ENCODE measurements at places on chromosomes 7 and 10.
A peak's percentile ranks its signal among the peaks of the same experiment; 100 is the strongest.

GRCh38 chr10:91144961-91145360, 75.5 kb upstream of the PCGF5 start:
- no peak for DNase-seq

GRCh38 chr10:57880446-57881227, 387.1 kb downstream of the IPMK start:
- no peak for DNase-seq

DNA sequence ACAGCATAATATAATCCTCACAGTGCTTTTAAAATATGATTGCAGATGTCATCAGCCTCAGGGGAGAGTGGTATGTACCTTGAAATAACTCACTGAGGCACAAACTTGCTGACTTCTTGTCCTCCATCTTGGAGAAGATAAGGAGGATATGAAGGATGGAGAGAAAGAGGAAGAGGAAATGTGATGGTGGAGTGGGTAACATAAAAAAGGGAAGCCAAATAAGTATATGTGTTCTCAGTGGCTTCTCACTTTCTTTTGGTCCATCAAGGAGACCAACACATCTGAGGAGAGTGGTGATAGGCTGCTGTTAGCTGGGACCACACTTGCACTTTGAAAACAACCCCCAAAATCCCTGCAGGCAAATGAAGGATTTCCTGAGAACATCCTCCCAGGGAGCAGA, 21.6 kb upstream of the ZNF37A start:
- no peak for DNase-seq

GRCh38 chr10:126880926-126881325, 24.3 kb upstream of the DOCK1 start:
- DNase-seq: no peak

GRCh38 chr7:110311556-110311955, 779.4 kb upstream of the LRRN3 start:
- DNase-seq: no peak

DNA sequence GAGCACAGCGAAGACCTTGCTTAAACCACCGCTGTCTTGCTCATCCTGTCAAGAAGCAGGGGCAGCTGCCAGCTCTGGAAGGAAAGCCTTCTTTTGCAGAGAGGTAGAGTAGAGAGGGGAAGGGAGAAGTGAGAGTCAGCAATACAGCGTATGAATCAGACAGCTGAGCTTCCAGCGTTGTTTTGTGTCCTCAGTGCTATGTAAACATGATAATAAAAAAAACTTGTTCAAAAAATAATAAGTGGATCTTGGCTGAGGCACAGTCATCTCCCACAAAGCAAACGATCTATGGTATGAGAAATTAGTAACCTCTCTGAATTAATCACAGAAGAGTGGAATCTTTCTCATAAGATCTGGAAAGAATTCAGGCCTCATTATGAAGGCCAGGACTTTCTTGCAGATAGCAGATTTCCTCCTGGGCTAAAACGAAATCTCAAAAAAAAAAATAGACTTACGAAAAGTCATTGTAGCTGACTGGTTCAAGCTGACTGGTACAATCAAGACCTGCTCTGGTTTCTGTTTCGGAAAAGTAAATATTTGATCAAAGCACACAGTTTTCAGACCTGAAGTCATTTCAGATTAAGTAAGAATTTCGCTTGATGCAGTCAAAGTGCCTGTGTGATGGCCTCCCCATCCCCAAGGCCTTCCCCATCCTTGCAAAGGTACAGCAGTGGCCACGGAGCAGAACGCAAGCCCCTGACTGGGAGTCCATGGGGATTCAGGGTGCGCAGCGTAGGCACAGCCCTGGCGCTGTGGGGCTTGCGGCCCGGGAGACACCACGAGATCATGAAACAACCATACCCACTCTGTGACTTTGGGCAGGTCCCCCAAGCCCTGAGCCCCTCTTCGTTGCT, 29.4 kb downstream of the CHST15 start:
- DNase-seq: no peak

DNA sequence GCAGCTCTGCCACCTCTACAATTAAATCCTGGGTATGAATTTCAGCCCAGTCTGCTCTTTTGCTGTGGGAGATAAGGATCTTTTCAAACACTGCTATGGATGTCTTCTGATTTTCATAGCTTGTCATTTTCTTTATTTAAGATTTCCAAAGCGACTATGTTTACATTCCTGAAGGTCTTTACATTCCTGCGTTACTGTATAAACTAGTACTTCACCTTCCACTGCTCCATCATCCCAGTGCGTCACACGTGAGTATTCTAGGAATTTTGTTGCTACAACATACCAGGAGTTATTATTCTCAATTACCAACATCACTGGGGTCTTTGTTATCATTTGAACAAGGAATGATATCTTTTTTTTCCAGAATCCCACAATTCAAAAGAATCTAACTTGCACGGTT, 944.7 kb downstream of the SORCS3 start:
- DNase-seq: no peak

- no peak for DNase-seq
Measured at GRCh38 chr7:159001811-159002210, 142.9 kb downstream of the VIPR2 start.

- no peak for DNase-seq
Measured at GRCh38 chr10:130935897-130936550, 375.5 kb downstream of the TCERG1L start.

DNA sequence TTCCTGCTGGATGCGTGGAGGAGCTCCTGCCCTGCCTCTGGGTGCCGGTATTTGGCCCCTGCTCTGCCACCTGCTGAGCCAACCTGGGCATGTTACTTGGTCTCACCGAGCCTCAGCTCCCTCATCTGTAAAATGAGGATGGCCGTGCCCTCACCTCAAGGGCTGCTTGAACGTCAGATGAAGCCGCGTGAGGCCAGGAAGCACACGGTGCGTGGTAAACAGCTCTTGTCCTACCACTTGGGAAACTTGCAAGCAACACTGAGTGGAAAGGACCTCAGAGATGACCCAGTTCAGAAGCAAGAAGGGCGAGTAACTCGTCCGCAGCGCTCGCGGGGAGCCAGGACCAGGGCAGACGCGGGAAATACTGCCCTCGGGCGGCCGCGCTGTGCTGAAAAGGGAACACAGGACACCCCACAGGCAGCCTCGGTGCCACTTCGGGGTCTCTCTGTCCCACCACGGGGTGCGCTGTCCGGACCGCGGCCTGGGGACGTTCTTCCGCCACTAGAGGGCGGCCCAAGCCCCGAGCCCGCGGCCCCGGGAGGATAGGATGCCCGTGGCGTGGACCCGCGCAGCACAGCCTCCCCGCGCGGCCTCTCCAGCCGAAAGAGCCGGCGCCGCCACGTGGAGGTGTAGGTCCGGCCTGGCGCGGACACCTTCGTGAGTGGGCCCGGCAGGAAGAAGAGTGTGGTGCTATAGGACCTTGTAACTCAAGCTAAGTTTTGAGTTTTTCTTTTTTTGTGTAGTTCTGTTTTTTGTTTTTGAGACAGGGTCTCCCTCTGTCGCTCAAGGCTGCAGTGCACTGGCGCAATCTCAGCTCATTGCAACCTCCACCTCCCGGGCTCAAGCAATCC, 94.1 kb downstream of the PRKAG2 start:
- peak; percentile 24 for DNase-seq

- DNase-seq: no peak
Measured at GRCh38 chr10:12539350-12540164, 190.2 kb downstream of the CAMK1D start.

- no peak for DNase-seq
Measured at GRCh38 chr7:130475776-130476175, 16.1 kb upstream of the MEST start.

DNA sequence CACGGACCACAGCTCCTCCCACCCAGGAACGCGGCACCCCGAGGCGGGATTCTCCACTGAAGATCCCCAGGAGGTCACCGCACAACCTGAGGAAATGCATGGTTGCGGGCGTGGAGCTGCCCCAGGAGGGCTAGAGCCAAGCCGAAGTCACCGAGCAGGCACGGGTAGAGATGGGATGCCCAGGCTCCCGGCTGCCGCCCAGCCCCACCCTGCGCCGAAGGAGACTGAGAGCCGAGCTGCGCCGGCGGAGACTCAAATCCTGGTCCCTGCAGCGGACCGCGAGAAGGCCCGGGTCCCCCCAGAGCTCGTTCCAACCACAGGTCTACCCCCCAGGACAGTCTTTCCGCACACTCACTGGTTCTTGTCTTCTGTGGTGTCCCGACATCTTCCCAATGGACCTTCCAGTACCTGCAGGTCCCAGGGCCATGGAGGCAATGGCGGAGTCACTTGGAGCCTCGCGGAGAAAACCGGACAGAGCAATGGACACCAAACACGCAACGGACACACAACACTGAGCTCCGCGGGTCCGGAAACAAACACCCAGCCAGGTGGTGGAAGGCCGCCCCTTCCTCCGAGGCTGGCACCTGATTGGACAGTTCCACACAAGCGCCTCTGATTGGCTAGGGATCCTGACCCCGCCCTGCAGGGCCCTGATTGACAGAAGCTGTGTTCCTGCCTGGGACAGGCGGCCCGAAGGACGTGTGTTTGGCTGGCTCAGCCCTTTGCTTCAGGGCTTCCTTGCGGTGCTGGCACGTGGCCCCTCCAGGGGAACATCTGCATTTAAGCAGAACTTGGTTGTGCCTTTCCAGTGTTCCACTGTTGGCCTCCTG, 331.9 kb upstream of the NUPR2 start:
- no peak for DNase-seq

DNA sequence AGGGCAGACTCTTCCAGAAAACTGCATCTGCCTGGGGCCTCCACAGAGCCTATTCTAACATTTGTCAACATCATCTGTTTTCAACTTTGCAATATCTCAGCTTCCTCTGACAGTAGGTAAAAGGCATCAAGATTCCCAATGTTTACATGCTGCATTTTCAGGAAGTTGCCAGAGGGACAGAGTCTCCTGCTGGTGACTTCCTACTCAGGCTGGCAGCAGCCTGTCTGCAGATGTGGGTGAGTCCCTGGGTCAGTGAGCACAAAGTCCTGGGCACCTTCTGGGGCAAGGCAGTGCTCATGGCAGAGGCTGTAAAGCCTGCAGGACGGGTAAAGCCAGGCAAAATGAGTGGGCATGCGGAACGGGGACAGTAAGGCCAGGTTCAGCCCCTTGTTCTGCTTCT, 69.4 kb downstream of the EBF3 start:
- DNase-seq: no peak

DNA sequence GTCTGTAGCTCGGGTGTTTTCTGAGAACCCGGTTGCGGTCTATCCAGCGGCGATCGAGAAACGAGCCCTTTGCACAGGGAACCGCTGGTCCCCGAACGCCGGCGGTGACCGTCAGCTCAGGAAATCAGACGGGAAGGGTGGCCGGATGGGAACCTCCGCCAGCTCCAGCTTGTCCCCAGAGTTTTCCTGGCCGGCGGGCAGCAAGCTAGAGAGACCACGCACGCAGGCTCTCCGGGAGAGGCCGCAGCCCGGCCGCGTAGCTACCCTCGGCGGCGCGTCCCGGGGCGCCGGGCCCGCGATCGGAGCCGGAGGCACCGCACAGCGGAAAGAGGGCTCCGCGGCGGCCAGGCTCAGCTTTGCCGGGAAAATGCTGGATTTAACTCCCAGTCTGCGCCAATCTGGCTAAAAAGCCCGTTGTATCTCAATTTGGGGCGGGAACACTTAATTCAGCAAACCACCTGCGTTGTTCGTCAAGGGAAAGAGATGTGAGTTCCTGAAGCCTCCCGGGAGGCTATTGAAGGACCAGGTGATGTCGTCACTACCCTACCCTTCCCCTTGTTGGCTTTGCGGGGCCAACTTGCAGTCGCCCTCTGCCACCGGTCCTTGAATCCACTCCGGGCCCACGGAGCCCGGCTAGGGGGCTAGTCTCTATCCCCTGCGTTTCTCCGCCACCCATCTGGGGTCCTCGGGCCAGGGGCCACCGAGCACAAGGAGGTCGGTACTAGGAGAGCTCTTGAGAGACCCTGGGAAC, 859 bp upstream of the CH25H start:
- no peak for DNase-seq

GRCh38 chr7:108067844-108068243, 62.3 kb downstream of the LAMB4 start:
- DNase-seq: no peak

DNA sequence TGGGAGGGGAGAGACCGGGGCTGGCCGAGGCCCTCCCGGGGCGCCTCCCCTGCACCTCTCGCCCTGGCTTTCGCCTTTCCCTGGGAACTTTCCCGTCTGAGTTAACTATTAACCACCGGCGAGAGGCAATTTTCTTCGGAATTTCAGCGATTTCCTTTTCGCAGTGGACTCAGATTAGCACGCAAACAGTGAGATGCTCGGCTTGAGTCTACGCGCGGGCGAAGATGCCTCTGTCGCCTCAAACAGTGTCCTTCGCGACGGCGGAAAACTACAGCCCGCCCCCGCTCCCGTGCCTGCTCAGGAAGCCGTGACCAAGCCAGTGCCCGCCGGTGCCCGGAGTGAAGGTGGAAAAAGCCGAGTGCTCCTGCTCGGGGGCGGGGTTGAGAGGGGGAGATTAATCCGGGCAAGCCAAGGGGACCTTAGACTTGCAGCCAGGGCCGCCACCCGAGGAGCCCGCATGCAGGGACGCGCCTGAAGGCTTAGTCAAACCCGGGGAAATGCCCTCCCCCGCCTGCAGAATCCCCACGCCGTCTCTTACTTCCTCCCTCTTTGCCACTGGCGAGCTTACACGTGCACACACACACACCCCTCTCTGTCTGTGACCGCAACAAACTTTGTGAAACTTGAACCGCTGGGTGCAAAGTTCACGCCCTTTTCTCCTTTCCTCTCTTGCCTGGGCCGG, 14.5 kb upstream of the PAX2 start:
- no peak for DNase-seq

DNA sequence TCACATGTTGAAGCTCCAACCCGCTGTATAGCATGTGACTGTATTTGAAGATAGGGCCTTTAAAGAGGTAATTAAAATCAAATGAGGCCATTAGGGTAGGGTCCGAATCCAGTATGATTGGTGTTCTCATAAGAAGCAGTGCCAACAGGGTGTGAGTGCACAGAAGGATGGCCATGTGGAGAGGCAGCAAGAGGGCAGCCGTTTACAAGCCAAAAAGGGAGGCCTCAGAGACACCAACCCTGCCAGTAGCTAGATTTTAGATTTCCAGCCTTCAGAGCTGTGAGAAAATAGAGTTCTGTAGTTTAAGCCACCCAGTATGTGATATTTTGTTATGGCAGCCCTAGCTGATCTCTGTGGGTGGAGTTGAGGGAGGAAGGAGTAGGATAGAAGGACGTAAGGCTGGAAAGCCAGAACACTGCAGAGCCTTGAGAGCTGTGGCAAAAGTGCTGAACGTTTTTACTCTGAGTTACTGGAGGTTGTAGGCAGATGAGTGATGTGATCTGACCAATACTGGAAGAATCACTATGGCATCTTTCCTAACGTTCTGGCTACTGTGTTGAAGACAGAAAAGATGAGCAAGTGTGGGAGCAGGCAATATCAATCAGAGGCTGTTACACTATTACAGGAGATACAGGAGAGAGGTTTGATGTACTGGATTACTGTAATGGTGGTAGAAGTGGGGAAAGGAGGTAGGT, 334.9 kb downstream of the ELMO1 start:
- DNase-seq: no peak

GRCh38 chr7:111358915-111359314, 203.4 kb downstream of the IMMP2L start:
- DNase-seq: no peak

- DNase-seq: no peak
Measured at GRCh38 chr7:104656467-104656866, 328.1 kb downstream of the LHFPL3 start.

- no peak for DNase-seq
Measured at GRCh38 chr7:85719981-85720953, 533.4 kb upstream of the SEMA3D start.
